ENCODE measurements at places on chromosomes 3 and 15.

DNA sequence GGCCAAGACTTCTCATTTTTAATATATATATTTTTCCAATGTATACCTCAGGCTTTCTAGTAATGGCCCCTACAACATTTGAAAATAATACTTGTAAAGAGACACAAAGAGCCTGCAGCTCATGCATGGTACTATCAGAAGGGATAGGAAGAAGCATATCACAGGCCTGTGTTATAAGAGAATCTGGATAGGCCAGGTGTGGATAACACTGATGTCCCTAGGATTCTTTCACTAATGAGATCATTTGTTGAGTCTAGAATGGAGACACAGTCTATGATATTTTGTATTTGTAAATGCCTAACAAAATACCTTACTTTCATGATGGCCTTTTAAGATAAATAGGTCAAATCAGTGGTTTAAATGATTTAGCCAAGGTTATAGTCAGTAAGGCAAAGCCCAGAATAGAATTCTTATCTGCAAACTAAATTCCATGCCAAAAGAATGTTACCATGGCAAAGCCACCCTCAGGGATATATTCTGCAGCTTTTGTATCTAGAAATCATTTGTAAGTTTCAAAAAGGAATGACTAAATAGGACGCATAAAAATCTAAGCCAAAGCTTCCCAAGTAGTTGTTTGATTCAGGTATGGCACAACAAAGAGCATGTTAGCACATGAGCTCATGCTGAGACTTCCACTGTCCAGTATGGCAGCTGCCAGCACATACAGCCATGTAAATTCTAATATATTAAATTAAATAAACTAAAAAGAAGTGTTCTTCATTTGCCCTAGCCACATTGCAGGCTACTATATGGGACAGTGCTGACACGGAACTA, 10.0 kb downstream of the DCP1A start:
- no peak for DNase-seq

DNA sequence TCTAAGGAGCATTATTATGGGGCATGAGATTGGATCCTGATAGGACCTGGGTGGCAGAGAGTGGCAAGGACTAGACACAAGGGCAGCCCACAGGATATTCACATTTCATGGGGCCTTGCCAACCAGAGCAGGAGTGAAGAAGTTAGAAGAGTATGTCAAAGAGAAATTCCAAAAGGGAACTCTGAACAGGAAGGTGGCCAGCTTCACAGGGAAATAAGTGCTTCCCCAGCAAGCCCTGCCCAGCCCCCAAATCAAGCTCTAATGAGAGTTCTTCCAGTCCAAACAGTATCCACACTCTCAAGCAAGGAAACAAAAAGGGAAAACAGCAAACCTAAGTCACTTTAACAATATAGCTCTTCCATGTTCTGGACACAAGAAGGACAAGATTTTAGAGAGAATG, 130.2 kb upstream of the COL8A1 start:
- DNase-seq: no peak

- peak; percentile 38 for DNase-seq
These were observed 9.9 kb upstream of the LEKR1 start for GRCh38 chr3:156816091-156816793.

- no peak for DNase-seq
These were observed 123.8 kb upstream of the PHLDB2 start for GRCh38 chr3:111735243-111735758.

- DNase-seq: no peak
These were observed 47.2 kb upstream of the NEO1 start for GRCh38 chr15:73005032-73005431.

DNA sequence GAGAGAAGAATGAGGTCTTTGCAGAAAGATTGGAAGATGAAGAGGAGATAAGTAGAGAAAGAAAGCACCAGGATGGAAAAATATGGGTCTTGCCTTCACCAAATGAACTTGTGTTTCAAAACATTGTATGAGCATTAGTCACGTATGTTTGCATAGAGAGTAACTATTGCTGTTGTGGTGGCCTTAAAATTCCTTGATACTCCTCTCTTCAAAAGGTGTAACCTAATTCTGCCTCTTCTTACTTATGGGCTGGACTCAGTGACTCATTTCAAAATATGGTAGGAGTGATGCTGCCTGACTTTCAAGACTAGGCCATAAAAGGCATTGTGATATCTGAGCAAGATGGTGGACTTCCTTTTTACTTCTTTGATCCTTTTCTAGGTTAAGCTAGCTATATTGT, 228.7 kb upstream of the ZNF385D start:
- DNase-seq: no peak

GRCh38 chr3:67856718-67857117, 202.3 kb upstream of the SUCLG2 start:
- no peak for DNase-seq

DNA sequence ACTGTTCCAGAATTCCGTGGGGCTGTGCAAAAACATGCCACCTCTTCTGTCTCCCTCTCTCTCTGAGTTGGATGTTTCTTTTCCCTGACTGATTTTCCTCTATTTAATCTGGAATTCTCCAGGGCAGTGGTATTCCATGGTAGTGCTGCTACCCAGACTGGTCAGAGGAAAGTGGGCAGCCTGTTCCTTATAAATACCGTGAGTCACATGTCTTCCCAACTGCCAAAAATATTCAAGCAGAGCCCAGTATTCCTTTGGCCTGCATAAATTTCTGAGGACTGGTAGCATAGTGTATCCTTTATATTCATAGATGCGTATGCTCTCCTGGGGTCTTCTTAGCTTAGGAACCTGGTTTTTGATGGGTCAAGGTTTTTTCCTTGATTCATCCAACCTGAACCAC, 40.9 kb downstream of the CEMIP start:
- DNase-seq: no peak

DNA sequence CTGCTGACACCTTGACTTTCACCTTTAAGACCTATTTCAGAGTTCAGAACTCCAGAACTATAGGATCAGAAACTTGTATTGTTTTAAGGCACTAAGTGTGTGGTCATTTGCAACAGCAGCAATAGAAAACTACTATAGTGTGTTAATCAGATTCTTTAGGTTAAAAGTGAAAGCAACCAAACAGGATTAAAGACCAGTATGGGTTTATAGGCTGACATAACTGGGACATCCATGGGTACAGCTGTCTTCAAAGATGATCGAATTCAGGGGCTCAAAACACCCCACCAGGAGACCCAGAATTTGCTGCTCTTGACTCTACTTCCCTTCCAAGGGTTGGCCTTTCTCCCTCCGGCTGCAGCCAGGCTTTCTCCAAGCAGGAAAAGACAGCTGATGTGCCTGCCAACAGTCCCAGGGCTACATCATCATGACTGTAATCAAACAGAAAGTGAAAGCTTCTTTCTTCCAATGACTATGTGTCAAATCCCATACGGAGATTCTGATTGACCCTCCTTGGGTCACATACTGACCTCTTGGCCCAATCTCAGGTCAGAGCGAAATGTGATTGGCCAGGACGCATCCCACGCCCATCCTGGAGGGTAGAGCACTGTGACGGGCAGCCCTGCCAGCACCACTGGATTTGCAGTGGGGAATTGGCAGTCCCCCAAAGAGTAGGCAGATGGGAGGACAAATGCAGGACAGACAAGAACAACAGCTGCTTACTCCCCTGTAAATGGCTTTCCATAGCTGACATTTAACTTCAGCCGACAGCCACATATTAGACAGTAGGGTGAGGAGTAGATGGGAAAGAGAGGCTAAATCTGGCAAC, 51.4 kb upstream of the RNF7 start:
- no peak for DNase-seq

GRCh38 chr15:32825219-32825618, 107.4 kb downstream of the GREM1 start:
- DNase-seq: no peak

- DNase-seq: no peak
These were observed 15.8 kb upstream of the STIMATE start for GRCh38 chr3:52912885-52913731.

DNA sequence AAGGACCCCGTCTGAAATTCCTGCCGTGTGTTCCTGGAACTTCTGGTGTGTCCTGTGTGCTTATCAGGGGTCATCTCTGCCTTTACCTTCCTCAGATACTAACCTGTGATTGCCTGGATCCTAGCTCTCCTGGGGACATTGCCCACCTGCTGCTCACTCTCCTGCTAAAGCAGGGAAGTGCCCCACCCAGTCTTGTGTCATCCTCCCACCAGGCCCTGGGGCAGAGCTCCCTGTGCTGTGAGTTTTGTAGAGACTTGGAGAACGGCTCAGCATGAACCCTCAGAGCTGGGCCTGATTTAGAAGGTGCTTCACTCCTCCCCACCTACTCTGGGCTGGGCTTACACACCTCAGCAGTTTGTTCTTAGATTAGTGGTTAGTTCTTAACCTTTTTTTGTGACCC, 3.8 kb upstream of the TMEM44 start:
- DNase-seq: no peak

GRCh38 chr3:118396491-118396890, 638.2 kb downstream of the IGSF11 start:
- no peak for DNase-seq

DNA sequence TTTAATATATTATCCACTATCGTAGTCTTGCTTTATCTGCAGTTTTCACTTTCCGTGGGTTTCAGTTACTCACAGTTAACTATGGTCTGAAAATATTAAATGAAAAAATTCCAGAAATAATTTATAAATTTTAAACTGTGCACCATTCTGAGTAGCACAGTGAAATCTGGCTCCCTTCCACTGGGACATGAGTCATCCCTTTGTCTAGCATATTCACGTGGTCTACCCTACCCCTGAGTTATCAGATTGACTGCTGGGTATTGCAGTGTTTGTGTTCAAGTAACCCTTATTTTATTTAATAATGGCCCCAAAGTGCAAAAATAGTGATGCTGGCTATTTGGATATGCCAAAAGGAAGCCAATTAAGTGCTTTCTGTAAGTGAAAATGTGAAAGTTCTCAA, 539.5 kb upstream of the AGTR1 start:
- DNase-seq: no peak

DNA sequence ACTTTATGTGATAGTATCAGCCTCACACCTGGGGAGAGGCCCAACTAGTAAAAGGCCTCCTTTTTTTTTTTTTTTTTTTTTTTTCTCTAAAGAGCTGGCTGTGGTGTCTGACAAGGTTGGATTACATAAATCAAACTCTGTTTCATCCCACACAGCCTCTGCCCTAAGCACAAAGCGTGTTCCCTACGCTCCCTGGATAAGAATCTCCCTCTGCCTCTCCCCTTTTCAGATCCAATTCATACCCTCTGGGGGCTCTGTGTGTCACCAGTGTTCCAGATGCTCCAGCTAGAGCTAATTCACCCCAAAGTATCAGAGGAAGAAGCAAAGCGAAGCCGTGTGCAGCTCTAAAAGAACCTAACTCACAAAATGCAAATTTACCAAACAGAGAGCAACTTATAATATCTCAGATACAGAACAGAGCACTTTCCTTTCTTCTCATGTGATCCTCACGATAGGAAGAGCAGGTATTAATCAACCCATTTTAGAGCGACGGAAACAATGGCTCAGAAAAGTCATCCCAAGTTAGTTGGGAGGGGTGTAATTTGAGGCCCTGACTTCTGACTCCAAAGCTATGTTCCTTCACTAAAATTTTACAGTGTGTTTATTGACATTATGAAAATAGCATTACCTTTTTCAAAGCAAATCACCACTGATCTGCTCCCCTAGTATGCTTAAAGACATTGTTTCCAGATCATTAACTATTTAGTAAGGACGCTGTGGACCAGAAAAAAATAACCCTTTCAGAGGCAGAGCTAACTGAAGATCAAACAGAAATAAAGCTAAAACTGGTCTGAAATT, 12.4 kb downstream of the BMF start:
- no peak for DNase-seq

DNA sequence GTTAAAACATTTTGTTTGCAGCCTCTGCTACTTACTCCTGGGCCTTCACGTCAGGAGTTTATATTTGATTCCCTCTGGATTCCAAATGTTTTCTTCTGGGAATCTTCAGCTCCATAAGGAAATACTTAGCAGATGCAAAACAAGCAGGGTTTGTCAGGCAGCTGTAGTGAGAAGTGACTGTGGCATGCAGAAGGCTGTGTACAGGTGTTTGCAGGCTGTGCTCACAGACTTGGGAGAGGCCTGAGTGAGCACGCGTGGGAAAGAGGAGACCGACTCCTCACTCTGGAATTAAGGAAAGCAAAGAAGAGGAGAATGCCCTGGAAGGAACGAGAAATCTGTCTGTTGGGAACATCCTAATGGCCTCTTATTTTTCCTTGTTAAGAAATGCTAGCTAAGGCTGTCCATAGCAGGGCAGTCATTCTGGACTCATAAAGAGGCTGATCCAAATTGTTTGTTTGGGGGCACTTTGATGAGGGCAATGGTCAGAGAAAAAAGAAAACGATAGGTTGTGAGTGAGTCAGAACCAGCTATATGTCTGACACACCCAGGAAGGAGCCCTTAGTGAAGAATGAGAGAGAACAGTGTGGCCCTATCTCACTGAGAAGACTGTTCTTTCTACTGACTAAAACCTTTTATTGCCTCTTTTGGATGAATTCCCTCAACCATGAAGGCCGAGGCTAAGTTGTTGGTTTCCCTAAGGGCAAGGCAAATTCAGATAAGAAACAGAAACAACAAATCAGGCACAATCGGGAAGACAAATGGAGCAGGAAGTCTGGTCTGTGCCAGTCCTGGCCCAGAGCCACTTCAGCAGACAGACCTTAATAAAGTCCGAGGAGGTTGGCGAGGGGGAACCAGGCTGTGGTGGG, 82.6 kb downstream of the TGFBR2 start:
- no peak for DNase-seq

DNA sequence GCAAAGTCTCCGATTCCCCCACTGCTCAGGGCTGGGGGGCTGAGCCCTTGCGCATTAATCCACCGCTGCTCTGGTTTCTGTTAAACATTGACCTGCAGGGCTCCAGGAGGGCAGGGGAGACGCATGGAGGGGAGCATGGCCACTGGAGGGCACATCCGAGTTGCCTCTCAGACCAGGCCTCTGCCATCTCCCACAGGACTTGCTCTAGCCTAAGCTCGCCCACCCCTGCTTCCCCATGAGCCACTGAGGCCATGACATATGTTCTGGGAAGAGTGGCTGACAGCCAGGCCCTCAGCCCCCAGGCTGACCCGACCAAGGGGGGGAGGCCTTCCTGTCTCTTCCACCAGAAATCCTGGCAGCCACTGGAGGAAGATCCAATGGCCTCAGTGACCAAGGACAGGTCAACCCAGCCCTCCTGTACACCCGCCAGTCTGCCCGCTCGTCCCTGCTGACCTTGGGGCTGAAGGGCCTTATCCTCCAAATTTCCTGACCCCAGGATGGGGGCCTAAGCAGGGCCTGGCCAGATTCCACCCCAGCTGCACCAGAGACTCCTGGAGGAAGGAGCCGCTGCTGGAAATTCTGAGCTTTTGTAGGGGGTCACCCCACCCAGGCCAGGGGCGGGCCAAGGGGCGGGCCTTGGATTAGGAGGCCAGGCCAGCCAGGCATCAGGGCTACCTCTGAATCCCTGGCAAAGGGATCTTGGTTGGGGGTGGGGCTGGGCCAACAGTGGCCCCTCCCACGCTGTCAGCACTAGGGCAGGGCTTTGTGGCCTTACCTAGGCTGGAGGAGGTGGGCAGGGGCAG, at the start of gene HYAL1:
Gene HYAL1, minus strand, starts transcription at position 562 of the 803 bp plus-strand sequence. CDS start 618 bp downstream, outside the sequence.
- no peak for DNase-seq

GRCh38 chr3:107981471-107982111, 109.2 kb downstream of the CD47 start:
- DNase-seq: no peak

- no peak for DNase-seq
These were observed 171.9 kb downstream of the FMN1 start for GRCh38 chr15:33022629-33023028.

GRCh38 chr15:71600237-71600636, 210.1 kb upstream of the NR2E3 start:
- DNase-seq: no peak

All from stimulated activated CD4-positive, alpha-beta T cell treated with anti-CD3 and anti-CD28 coated beads, Interleukin-12 subunit alpha, Interleukin-12 subunit beta, amount 100 ng/mL, for 4 hours (primary cell).